ENCODE measurements at places on chromosomes 11 and 22. TPM values are rescaled to one million over a fixed set of nuclear protein-coding genes. Genes with fewer than 3 reads are reported as not detected.

The AIFM3 gene
- total RNA-seq: 126 TPM

The KIF18A gene
- 2.8 TPM for total RNA-seq

GRCh38 chr22:49046000-49046545, 781.6 kb downstream of the BRD1 start:
- DNase-seq: peak; percentile 9

- DNase-seq: no peak
Measured at GRCh38 chr11:27757953-27758352, 57.7 kb upstream of the BDNF start.

DNA sequence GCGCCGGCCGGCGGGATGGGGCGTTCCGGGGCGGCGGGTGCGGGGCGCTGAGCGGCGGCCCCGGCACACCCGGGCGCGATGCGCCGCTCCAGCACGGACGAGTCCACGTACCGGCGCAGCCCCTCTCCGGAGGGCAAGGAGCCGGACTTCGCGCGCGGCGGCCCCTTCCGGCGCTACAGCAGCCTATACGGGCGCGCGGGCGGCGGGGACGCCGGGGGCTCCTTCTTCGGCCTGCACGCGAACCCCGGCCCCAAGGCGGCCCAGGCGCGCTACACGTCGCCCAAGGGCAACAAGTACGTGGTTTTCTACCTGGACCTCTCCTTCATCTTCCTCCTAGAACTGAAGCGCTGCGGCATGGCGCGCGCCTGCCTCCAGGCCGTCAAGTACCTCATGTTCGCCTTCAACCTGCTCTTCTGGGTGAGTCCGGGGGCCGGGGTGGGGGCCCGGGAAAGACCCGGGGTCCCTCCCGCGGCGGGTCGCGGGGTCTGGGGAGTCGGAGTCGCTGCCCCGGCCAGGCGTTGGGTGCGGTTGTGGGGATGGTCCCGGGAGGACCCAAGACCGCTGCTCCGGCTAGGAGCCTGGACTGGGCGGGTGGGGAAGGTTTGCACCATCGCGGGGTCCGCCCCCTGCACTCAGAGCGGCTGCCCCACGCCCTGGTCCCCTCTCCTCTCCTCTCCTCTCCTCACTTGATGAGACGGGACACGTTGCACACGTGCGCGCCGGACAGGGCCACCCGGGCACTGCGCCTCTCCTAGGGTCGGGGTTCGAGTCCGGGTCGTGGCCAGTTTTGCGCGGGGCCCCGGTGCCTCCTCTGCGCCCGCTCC, 7.5 kb downstream of the TSPAN4 start:
- no peak for DNase-seq

The OR4C5 gene
- total RNA-seq: not detected
